ENCODE measurements at places on chromosomes 7 and 10.

DNA sequence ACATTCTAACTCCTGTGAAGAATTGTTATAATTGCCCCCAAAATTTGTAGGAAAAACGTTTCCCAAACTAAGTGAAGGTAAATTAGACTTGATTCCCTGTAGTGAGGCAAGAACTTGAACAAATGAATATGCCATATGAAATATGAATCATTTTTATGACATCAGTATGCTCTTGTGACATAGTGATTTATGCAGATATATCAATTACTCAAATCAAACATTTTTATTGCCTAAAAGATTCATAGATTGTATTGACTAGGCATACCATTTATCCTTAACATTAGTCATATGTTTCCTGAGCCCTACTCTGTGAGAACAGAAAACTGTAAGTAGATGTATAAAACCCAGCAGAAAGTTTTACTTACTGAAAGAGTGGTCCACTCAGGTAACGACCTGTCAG is 245.6 kb downstream of the MALRD1 start:
- no peak for DNase-seq

GRCh38 chr7:116159711-116160110 is 50.6 kb upstream of the TES start:
- DNase-seq = no peak

- no peak for DNase-seq
Observed at GRCh38 chr7:29900745-29901144, 88.9 kb downstream of the SCRN1 start.

GRCh38 chr10:95544783-95545500 is 16.2 kb downstream of the SORBS1 start:
- DNase-seq = no peak

DNA sequence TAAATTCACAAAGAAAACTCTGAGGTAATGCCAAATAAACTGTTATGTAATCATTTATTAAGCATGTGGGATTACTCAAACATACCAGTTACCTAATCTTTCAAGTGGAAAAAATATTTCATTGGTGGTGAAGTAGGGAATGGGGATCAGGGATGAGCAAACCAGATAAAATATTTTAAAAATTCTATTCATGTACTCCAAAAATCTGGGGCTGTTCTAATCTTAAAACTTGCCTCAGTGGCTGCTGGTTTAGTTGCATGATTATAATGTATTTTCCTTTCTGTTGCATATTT is 19.5 kb downstream of the LMOD2 start:
- DNase-seq = no peak

GRCh38 chr10:127021801-127022200 is 116.6 kb downstream of the DOCK1 start:
- no peak for DNase-seq

DNA sequence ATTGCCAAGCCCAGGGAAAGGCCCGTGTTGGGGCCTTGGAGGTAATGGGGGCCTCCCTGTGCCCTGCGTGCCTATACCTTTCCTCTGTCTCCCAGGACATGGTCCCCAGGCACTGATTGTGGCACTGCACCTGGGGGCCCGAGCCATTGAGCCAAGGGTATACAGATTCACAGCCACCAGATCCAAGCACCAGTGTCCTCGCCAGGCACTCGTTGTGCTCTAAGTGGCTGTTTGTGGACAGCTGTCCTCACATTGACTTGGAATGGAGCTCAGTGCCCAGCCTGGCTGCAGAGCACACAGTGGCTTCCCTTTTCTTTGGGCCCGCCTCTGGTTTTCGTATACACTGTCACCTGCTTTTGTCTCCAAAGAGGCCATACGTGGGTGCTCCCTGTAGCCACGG is 72.0 kb upstream of the BTBD16 start:
- no peak for DNase-seq

DNA sequence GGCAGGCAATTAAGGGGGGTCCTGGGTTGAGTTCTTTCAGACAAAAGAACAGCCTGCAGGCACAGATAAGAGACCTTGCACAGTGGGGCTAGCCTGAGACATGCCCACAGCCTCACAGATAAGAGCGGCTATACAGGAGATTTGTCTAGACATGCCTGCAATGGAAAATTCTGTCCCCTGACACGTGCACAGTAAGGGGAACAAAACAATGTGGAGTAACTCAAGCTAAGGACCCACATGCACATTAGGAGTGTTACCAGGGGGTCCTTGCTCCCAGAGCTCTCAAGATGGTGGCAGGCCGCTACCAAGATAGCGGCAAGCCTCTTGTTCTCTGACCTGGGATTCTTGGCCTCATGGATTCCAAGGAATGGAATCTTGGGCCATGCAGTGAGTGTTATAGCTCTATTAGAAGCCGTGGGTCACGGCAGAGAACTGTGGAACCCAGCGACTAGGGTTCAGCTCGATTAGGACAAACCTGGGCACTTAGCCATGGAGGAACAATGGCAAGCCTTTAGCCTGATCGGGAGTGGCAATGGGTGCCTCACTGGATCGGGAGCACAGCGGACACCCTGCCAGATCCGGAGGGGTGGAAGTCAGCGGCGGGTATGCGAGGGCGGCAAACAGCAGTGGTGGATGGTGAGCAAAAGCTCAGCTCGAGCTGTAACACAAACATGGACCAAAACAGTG is 196.9 kb downstream of the CCSER2 start:
- no peak for DNase-seq

DNA sequence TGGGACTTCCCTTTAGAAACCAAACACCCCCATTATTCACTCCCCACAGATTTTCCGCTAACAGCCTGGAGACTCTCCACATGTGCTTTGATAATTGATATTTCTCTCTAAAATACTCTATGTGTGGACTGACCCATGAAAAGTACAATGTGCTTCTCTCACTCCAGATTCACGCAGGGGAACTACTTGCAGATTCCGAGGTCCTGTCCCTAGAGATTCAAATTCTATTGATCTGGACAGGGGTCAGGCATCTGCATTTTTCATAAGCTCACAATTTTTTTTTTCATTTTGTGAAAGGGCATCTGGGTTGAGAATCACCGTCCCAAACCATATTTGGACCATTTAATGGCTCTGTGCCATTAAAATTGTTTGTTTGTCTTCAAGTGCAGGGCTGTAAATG is 98.7 kb downstream of the CALCR start:
- no peak for DNase-seq

GRCh38 chr7:36037121-36037662 is 115.9 kb upstream of the EEPD1 start:
- no peak for DNase-seq

DNA sequence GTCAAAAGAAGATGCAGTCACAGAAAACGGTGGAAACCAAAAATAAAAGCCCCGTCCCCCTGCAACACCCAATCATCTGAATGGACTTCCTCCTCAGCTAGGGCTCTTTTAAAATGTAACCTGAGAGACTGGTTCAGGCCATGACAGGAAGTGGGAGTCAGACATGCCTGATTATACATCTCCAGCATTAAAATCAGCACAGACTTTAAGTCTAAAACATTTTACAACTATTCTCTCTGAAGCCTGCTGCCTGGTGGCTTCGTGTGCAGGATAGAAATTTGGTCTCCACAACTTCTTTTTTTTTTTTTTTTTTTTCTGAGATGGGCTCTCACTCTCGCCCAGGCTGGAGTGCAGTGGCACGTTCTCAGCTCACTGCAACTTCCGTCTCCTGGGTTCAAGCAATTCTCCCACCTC is 30.3 kb downstream of the HACD1 start:
- DNase-seq = no peak
